Breast epithelium (tissue), 4 donors: ENCODE measurements at places on chromosomes 3 and 15. TPM values are rescaled to one million over a fixed set of nuclear protein-coding genes. Genes with fewer than 3 reads are reported as not detected.

Gene KBTBD13
- 0.15 TPM for total RNA-seq

Gene FAM174B
- 20.6 TPM for total RNA-seq

Gene ISLR2
- not detected for total RNA-seq

Gene GOLGA6L7
- not detected for total RNA-seq

Gene SLC22A13
- not detected for total RNA-seq

DNA sequence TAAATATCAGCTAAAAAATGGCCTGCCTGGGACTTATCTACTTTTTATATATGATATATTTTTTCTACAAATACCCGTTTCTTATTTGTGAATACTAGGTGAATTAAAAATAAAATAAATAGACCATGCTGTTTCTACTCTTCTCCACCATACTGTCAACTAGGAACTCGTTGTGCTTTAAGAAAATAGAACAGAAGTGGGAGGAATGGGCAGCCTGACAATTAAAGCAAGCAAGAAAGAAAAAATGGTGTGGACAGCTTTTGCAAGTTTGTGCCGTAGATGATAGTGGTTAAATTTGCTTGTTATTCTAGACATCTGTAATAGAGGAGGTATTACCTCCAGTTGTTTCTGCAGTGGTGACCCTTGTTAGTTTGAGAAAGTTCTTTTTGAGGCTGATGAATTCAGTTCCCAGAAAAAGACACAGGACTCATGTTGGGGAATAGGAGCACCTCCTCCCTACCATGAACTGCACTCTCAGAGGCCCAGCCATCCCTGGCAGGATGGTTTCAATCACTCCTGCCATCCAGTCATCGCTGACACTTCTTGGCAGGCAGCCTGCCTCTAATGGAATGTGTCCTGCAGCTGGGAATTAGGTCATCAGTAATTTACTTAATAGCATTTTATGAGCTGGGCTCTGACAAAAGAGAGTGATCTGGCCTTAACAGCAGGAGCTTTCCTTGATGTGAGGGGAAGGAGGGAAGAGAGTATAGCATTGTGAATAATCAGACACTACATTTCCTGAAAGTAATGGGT is 105.0 kb upstream of the GAP43 start:
- H3K4me1 ChIP-seq = no peaks in the 10 kb centered on the region
- peak overlapping the region; percentile 64 for H3K27ac ChIP-seq
- no peak overlapping the region for H3K4me3 ChIP-seq
- H3K36me3 ChIP-seq = no peaks in the 10 kb centered on the region

DNA sequence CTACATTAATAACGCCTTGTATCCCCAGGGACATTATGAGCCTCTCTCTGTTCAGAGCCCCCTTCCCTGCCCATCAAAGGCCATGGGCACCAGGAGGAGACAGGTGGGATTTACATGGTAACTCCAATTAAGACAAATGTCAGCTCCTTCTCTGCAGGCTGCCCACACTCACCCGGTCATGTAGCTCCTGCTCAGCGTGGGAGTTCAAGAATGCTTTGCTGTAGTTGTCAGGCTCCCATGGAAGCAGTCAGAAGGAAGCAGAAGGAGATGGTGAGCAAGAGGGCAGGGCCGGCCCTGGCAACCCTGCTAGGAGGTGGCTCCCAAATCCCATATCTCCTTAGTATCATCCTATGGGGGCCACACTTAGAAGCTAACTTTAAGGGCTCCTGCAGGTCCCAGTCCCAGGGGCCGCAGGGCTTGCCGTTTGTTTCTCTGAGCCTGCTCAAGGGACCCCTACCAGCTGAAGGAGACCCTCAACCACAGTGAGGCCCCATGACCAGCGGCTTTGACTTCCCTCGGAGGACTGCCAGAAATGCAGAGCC is 218.4 kb upstream of the TLE3 start:
- H3K4me3 ChIP-seq = no peak overlapping the region
- H3K27me3 ChIP-seq = no peaks in the 10 kb centered on the region
- no peak overlapping the region for H3K27ac ChIP-seq
- no peaks in the 10 kb centered on the region for H3K4me1 ChIP-seq
- no peaks in the 10 kb centered on the region for H3K36me3 ChIP-seq
- no peak for DNase-seq

DNA sequence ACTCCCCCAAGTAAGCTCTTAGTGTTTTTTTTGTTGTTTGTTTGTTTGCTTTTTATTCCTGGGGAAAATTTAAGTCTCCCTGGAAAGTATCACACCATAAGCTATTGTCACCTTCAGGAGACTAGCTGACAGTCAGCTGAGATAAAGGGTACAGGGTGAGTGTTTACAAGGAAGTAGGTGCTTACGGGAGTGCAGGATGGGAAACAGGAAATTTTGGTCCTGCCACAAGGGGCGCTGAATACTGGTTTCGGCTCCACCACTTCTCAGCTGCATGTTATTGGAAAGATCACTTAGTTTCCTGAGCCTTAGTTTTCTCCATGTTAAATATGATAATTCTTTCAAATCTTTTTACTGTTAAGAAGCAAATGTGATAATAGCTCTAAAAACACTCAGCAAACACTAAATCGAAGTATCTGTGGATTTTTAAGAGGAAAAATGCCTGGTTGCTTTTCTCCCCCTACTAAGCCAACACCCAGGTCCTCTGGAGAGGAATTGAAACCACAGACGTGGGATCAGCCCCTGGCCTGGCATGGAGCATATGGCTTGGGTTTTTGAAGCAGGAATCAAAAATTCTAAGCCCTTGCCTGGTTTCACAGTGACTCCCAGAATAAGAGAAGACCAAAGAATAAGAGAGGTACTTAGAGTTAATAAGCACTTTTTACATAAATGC is 90.7 kb downstream of the SCN11A start:
- no peaks in the 10 kb centered on the region for H3K27me3 ChIP-seq
- no peak overlapping the region for H3K27ac ChIP-seq
- no peaks in the 10 kb centered on the region for H3K36me3 ChIP-seq

DNA sequence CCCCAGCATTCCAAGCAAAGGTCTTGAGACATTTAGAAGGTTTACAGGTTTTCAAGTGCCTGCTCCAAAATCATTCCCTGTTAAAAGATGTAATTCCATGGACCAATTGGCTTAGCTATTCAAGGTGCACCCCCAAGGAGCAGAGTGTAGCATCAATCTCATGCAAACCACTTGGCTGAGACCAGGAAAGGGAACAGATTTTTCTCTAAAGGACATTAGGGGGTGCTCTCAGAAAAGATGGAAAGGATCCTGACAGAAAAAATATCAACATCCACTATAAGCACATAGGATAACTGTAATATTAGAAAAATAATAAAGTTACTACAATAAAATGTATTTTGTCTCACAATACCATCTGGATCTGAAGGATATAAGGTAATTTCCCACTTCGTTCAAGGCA is 328.0 kb upstream of the CDIN1 start:
- H3K4me3 ChIP-seq = no peak overlapping the region
- H3K36me3 ChIP-seq = no peaks in the 10 kb centered on the region
- no peak overlapping the region for H3K27ac ChIP-seq
- DNase-seq = no peak
- H3K27me3 ChIP-seq = no peaks in the 10 kb centered on the region
- no peaks in the 10 kb centered on the region for H3K4me1 ChIP-seq

- no peak for DNase-seq
- H3K4me3 ChIP-seq = no peak overlapping the region
- H3K27me3 ChIP-seq = no peaks in the 10 kb centered on the region
- H3K27ac ChIP-seq = no peak overlapping the region
- no peaks in the 10 kb centered on the region for H3K36me3 ChIP-seq
Measured at GRCh38 chr3:56769116-56769707, 32.5 kb downstream of the ARHGEF3 start.

GRCh38 chr3:79297245-79297960 is 470.4 kb downstream of the ROBO1 start:
- no peaks in the 10 kb centered on the region for H3K4me1 ChIP-seq
- H3K4me3 ChIP-seq = no peak overlapping the region
- no peak overlapping the region for H3K27ac ChIP-seq

DNA sequence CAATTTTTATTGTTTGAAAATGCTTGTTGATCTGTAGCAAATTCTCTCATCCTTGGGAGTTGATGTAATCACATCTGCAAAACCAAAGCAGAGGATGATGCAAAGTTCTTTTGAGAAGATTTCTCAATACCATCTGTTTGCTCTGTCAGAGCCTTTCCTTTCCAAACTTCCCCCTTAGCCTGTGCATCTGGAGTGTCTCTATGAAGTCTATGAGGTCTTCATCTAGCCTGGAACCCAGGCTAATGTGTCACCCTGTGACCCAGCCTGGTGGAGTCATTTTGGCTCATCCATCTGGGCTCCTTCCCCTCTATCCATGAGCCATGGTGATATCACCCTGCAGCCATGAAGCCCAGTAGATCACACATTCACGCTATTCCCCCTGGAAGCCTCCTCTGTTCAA is 123.2 kb upstream of the SLC7A14 start:
- no peaks in the 10 kb centered on the region for H3K4me1 ChIP-seq
- no peaks in the 10 kb centered on the region for H3K36me3 ChIP-seq
- DNase-seq = no peak
- H3K27ac ChIP-seq = peak overlapping the region; percentile 8
- no peak overlapping the region for H3K4me3 ChIP-seq

DNA sequence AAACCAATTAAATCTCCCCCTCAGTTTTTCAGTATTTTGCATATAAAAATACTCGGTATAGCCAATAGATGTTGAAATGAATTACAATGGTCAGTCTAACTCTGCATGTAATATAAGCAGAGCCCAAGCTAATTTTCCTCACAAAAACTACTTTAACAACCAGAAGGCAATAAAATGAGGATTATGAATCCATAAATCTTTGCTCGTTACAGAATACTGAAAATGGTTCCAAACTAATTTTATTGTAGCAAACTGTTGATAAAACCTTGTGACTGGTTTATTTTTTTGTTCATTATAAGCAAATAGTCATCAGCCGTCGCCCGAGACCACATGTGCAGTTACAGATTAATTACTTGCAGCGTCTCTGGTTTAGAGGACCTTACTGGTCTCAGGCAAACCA is 183.2 kb downstream of the SSR3 start:
- DNase-seq = no peak
- H3K27me3 ChIP-seq = no peaks in the 10 kb centered on the region
- H3K36me3 ChIP-seq = no peaks in the 10 kb centered on the region
- H3K4me3 ChIP-seq = no peak overlapping the region

- no peaks in the 10 kb centered on the region for H3K27me3 ChIP-seq
- no peak overlapping the region for H3K27ac ChIP-seq
- no peaks in the 10 kb centered on the region for H3K36me3 ChIP-seq
- H3K4me1 ChIP-seq = no peaks in the 10 kb centered on the region
- H3K4me3 ChIP-seq = no peak overlapping the region
- DNase-seq = no peak
Measured at GRCh38 chr3:61565569-61565968, 4.2 kb downstream of the PTPRG start.

DNA sequence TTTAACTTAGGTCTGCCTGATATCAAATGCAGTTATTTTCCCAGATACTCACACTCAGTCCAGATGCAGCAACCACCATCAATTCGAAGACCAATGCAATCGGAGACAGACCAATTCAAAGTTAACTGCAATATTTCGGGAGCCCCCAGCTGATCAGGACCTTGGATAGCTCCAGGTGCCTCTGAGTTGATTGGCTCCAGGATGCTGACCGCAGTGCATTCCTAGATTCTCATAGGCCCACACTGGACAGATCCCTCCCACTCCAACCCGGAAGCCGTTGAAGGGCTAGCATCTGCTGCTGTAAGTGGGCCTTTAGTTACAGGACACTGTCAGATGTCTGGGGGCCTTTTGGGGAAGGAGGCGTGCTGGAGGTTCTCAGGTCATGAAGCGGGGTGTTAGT is 89.5 kb upstream of the ATP2B2 start:
- H3K27me3 ChIP-seq = no peaks in the 10 kb centered on the region
- no peak overlapping the region for H3K27ac ChIP-seq
- no peaks in the 10 kb centered on the region for H3K36me3 ChIP-seq
- no peak overlapping the region for H3K4me3 ChIP-seq

- no peak overlapping the region for H3K27ac ChIP-seq
- no peak for DNase-seq
- peaks cover 4% of the 10 kb centered on the region for H3K27me3 ChIP-seq
- no peak overlapping the region for H3K4me3 ChIP-seq
Measured at GRCh38 chr3:192655040-192655439, 72.3 kb downstream of the FGF12 start.

DNA sequence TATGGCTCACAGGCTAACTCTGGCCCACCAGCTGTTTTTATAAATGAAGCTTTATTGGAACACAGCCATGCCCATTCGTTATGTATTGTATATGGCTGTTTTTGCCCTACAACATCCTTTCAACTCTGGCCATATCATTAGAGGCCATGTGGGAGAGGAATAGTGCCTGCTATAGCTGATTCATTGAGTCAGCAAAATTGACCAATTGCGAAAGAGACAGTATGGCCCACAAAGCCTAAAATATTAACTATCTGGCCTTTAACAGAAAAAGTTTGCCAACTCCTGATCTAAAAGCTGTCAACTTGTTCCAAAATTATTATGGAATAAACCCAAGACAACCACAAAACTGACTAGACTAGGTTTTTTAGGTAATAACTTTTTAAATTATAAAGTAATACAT is 1.4 kb downstream of the NR1I2 start:
- no peaks in the 10 kb centered on the region for H3K27me3 ChIP-seq
- DNase-seq = no peak
- no peak overlapping the region for H3K4me3 ChIP-seq

GRCh38 chr3:49007771-49008528 is 759 bp downstream of the WDR6 start:
- H3K27me3 ChIP-seq = no peaks in the 10 kb centered on the region
- peak overlapping the region; percentile 93 for H3K27ac ChIP-seq
- DNase-seq = peak; percentile 94
- peak overlapping the region; percentile 74 for H3K4me3 ChIP-seq

- no peaks in the 10 kb centered on the region for H3K4me1 ChIP-seq
- no peak overlapping the region for H3K4me3 ChIP-seq
- no peaks in the 10 kb centered on the region for H3K36me3 ChIP-seq
- DNase-seq = no peak
- no peak overlapping the region for H3K27ac ChIP-seq
- H3K27me3 ChIP-seq = no peaks in the 10 kb centered on the region
Measured at GRCh38 chr3:157353652-157354051, 83.0 kb upstream of the PTX3 start.

DNA sequence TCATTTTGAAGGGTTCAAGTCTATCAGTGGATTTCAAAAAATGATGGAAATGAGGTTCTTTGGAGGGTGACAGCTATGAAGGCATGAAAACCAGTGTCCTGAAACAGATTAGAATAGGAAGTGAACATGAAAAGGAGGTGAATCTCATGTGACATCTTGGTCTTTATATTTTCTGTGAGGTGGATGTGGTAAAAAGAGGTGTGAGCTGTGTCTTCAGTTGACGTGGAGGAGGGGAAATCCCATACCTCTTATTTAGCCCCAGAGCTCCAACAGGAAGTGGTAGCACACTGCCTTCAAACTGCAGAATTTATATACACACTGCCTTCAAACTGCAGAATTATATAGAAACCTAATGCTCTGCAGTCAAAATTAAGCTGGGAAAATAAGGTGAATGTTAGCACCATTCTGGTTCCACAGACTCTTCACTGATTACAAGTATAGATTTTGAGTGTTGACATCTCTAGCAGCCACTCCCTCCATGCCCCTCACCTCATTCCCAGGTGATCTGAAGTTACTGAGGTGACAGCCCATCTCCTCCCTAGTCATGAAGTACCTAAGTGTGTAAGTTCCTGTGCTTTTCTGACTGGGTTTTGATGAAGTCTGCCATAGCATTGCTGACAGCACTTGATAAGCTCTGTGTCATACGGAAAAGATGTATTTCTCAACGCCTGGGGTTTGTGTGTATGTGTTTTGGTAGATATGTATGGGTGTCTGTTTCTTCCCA is 2.7 kb downstream of the RAB8B start:
- no peaks in the 10 kb centered on the region for H3K27me3 ChIP-seq
- H3K4me1 ChIP-seq = no peaks in the 10 kb centered on the region
- DNase-seq = no peak
- no peak overlapping the region for H3K4me3 ChIP-seq
- H3K27ac ChIP-seq = no peak overlapping the region
- no peaks in the 10 kb centered on the region for H3K36me3 ChIP-seq

- H3K36me3 ChIP-seq = no peaks in the 10 kb centered on the region
- H3K4me1 ChIP-seq = no peaks in the 10 kb centered on the region
- H3K4me3 ChIP-seq = no peak overlapping the region
- no peaks in the 10 kb centered on the region for H3K27me3 ChIP-seq
Measured at GRCh38 chr3:25096536-25096935, 331.5 kb upstream of the RARB start.
